ENCODE measurements at places on chromosomes 2 and 18. TPM values are rescaled to one million over a fixed set of nuclear protein-coding genes. Genes with fewer than 3 reads are reported as not detected.

The MARCO gene
- not detected for total RNA-seq

The TCF7L1 gene
- 0.53 TPM for total RNA-seq

The REG3G gene
- not detected for total RNA-seq

The ZNF804A gene
- not detected for total RNA-seq

The SPP2 gene
- not detected for total RNA-seq
